ENCODE measurements at places on chromosomes 3 and 15.

GRCh38 chr15:36803773-36804172 lies 224.3 kb downstream of the CDIN1 start:
- no peak for DNase-seq

DNA sequence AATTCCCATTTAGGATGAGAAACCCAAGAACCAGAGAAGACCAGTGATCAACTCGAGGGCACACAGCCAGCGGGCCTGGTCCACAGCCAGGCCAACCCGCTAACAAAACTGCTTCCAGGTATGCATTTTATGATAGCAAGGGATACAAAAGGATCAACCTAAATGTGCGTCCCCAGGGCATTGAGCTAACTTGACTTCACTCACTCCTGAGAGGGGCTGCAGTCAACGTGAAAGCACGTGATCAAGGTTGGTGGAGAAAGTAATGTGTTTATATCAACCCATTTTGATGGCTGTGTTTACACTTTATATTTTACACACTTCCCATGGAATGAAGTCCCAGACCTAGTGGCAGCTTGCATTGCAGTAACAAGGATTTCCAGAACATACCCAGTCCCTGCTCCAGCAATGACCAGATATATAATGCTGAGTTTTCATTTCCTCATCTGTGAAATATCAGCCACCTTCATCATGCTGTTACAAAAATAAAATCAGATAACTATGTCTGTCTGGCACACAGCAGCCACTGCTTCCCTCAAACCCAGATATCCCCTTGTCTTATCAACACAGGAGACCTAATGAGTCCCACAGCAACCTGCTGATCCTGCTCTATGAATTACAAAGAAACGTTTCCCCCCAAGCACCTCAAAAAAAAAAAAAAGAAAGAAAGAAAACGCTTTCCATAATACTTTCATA lies 2.0 kb downstream of the KLHL6 start:
- no peak for DNase-seq

GRCh38 chr3:196311-197148 lies at the start of gene CHL1:
TSS of gene CHL1 (plus strand) at chr3:196763. CDS start at chr3:319777, 123,014 bp downstream.
- no peak for DNase-seq

DNA sequence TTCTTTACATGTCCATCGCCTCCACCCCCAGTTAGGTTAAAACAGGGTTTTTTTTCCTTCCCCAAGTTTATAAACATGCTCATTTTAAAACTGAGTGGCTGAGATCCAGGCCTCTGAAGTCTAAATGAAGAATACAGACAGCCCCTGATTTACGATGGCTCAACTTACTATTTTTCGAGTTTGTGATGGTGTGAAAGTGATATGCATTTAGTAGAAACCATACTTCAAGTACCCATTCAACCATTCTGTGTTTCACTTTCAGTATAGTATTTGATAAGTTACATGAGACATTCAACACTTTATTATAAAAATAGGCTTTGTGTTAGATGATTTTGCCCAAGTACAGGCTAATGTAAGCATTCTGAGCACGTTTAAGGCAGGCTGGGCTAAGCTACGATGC lies 30.5 kb upstream of the GNB5 start:
- DNase-seq, result no peak

- no peak for DNase-seq
Observed at GRCh38 chr3:76669322-76669721, 370.6 kb upstream of the ROBO2 start.

DNA sequence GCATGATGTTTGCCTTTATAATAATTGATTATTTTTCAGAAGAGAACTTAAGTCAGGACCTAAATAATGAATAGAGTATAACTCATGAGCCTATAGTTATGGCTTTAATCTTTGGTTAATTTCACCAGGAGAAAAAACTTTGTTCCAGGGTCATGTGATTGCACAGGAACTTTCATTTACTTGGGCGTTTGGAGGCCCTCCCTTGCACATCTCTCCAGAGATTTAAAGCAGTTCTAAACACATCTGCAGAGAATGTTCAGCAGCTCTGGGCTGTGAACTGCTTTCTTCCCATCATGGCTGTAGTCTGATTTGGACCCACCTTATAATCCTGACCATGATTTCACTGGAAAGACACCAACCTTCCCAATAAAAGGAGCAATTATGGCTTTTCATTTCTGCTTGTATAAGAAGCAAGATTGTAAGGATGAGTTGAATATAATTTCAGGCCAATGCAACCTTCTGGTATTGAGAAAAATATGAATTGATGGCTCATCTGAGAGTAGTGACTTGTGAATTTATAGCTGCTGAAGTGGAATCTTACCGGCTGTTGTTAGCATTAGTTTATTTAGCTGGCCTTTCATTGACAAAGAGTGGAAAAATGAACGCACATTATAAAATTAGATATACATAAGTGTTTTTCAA lies 80.9 kb upstream of the PRTG start:
- no peak for DNase-seq

DNA sequence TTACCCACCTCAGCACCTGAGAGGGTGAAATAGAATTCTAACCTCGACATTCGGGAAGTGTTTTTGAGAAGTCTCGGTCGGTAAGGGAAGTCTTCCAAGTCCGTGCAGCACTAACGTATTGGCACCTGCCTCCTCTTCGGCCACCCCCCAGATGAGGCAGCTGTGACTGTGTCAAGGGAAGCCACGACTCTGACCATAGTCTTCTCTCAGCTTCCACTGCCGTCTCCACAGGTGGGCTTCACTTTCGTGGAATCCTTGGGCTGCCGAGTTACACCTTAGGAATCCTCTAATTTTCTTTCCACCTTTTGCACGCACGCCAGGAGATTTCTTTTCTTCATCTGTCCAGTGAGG lies 775 bp downstream of the CCNDBP1 start:
- no peak for DNase-seq

- DNase-seq, result no peak
Observed at GRCh38 chr3:119524931-119525662, 26.8 kb downstream of the TIMMDC1 start.

DNA sequence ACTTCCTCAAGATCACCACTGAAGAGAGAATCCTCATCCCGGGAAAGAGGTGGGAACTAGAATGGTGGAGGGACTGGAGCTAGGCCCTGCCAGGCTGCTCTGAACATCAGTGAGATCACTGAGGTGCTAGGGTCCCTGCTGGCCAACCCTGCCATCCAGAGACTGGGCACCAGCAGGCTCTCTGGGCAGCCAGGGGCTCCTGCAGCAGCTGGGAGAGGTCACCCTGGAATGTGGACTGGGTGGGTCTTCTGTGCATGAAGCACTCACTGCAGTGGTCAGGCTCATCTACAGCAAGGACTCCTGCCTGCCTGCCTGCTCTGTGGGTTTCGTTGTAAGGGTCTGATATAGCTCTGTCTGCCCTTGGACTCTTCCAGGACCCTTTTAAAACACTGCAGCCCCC lies 24.9 kb downstream of the ALS2CL start:
- no peak for DNase-seq

- DNase-seq, result no peak
Observed at GRCh38 chr3:189726277-189726676, 95.1 kb downstream of the TP63 start.

- no peak for DNase-seq
Observed at GRCh38 chr3:127760361-127760760, 62.0 kb downstream of the MGLL start.

DNA sequence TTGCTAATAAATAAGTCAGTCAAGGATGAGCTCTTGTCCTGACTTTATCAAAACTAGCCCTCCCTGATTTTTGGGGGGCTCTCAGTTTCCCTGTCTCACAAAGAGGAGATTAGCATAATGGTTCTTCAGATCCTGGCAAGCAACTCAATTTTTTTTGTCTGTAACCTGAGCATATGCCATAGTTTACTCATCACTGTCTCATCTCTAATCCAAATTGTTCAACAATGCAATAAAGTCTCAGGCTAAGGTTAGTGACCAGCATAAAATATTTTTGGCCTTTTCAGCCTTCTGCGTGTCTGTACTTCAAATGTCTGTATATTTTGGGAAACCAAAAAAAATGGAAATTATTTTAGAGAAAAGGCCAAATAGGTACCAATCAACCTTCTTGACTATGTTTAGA lies 465.6 kb upstream of the TPRG1 start:
- no peak for DNase-seq

- DNase-seq, result no peak
Observed at GRCh38 chr3:186261638-186262037, 100.4 kb downstream of the DGKG start.

GRCh38 chr3:173402656-173403055 lies 5.1 kb downstream of the NLGN1 start:
- no peak for DNase-seq

GRCh38 chr3:154758109-154758868 lies 321.8 kb upstream of the MME start:
- no peak for DNase-seq

GRCh38 chr15:42723068-42723467 lies 13.9 kb downstream of the CDAN1 start:
- no peak for DNase-seq

- no peak for DNase-seq
Observed at GRCh38 chr3:186058225-186058624, 50.7 kb downstream of the ETV5 start.

GRCh38 chr3:194384156-194384555 lies 14.6 kb upstream of the LRRC15 start:
- no peak for DNase-seq

- no peak for DNase-seq
Observed at GRCh38 chr3:110456001-110456400, 615.6 kb upstream of the NECTIN3 start.

GRCh38 chr15:68283401-68283800 lies 5.9 kb downstream of the FEM1B start:
- DNase-seq, result no peak

- DNase-seq, result no peak
Observed at GRCh38 chr3:96209699-96210098, 604.7 kb upstream of the EPHA6 start.

GRCh38 chr15:95990833-95991232 lies 339.7 kb upstream of the NR2F2 start:
- DNase-seq, result no peak

DNA sequence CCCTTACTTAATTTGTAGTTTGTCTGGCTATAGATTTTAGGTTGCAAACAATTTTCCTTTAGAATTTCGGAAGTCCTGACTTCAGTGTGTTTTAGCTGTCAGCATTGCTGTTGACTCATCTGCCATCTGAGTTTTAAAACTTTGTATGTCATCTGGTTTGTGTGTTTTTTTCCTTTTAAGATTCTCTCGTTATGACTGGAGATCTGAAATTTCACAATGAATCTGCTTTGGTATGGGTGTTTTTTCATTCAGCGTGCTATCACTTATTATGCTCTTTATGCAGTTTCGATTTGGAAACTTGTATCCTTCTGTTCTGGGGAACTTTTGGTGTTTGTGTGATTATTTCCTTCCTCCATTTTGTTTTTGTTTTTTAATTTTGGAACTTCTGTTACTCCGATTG lies 53.7 kb upstream of the ZNF280D start:
- no peak for DNase-seq

- DNase-seq, result no peak
Observed at GRCh38 chr3:170506556-170506955, 79.3 kb downstream of the SLC7A14 start.

DNA sequence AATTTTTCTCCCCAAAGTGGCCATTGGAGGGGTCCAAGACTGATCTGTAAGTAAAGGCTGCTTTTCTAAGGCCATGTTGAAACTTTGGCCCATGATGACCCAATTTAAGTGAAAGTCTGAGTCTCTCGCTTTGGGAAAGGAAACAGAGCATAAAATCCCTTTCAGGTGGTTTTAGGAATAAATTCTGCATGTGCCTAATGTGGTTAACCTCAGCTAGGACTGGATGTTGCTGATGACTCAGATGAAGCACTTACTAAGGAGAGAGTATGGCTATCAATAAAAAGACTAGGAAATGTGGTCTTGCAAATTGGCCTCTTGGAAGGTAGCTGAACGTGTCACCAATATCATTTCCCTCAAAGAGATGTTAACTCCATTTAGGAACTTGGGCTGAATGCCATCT lies 458.5 kb downstream of the AGBL1 start:
- no peak for DNase-seq

DNA sequence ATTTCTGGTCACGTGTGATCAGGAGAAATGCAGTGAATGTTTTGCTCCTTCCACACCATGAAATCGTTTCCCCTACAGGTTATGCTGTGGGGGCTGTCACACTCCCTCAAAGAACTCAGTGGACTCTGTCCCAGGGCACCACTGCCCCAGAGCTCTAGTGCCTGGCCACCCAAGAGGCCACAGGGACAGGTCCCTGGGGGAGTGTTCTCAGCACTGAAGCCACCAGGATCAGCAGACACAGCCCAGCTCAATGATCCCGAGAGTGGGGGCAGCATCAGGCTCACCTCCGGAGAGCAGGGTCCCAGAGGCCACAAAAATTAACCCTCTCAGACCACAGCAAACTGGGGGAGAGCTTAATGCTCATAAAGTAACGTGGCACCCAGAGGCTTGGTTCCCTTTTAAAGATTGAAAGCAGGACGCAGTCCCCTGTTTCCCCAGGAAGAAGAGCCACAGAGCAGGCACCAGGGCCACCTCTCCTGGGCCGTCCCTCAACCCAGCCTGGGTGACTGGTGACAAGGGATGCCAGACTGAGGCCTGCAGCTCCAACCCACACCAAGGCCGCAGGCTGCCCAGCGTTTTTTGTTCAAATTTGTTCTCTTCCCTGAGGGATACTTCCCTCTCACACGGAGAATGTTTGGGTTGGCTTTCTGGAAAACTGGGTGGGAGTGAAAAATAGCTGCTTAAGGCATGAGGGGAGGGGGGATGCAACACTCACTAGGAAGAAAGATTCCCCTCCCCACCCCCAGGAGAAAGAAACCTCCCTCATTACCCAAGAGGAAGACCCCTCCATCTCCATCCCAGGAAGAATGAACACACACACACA lies 123.3 kb upstream of the IGF1R start:
- no peak for DNase-seq

DNA sequence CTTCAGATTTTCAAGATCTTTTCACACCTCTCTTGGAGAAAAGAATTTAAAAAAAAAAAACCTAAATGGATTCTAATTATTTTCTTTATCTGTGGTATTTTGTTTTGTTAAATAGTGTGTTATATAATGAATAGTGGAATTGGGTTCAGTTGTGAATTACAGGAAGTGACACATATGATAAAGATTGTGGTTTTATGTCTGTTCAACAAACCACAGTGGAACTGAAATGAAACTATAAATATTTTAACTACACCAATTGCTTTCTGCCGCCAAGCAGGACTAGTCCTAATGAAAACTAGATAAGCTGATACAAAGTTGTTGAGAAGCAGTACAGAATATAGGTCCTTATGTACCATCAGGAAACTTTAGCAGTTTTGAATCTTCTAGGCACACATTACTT lies 121.6 kb downstream of the UBE2E2 start:
- no peak for DNase-seq

GRCh38 chr3:38985581-38985980 lies 66.2 kb downstream of the SCN11A start:
- no peak for DNase-seq

DNA sequence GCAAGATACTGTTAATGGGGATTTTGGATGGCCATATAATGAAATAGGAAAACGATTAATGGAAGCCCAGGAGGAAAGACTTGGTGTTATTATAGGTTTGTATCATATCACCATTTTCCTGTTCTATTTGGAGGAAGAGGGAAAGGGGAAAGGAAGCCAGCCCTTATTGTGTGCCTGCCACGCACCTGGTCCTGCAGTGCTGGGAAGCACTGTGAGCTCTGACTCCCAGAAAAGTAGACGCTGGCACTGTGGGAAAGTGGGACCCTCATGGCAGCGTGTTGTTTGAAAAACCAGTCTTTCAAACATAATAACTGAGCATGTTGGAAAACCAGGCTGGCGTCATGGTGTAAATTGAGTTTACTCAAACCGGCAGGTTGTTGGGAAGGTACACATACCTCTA lies 22.0 kb downstream of the CGNL1 start:
- no peak for DNase-seq
